Fibroblast of mammary gland (primary cell): ENCODE measurements at places on chromosomes 5 and 9.

DNA sequence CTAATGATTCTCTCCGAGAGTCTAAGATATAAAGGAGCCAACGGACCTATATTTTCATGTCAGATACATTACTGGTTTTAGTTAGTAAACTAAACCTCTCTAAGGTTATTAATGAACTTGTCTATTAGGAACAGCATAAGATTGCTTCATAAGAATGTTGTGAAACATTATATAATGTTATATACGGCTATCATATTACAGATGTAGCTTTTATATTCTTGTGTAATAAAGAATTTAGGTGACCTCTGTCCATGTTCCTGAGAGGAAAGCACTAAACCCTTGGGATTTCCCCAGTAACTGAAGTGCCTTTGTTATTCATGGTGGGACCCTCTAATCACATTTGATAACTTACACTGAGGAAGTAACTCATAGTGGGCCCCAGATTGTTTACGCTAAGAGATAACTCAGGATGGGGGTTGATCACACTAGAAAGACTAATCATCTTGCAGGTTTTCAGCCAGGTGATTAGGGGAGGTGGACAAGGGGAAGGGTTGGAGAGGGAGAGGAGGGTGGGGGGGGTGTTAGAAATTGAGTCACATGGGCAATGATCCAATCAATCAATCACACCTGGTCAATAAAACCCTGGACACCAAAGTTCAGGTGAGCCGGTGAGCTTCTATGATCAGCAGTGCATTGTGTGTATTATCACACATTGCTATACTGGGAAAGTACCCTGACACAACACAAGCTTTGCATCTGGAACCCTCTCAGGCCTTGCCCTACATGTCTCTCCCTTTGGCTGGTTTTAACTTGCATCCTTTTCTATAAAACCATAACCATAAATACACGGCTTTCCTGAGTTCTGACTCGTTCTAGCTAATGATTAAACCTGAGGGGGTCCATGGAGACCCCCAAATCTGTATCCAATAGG lies 25.8 kb downstream of the ECPAS start:
- peak; percentile 9 for DNase-seq

DNA sequence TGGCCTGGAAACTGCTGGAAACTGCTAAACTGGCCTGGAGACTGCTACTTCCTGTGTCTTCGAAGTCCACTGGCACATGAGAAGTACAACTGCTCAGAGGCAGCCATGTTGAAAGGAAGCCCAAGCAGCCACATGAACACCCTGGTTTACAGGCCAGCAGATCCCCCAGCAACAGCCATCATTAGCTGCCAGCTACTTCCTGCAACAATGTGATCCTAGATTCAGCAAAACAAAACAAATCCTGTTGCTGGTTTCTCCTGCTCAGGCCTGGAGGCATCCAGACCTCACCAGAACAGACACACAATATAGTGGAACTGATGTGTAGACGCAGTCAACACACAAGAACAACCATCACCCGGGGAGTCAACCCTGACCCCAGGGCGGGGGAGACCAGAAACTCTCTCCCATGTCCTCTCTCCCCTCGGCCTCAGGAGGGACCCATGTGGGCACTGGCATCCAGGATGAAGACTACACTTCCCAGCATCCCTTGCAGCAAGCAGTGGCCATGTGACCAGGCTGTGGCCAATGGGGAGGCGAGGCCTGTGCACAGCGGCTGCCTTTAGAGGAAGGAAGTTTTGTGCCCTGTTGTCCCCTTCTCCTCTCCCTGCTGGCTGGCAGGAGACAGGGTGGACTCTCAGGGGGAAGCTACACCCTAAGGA lies 9.2 kb upstream of the LCN15 start:
- no peak for DNase-seq

DNA sequence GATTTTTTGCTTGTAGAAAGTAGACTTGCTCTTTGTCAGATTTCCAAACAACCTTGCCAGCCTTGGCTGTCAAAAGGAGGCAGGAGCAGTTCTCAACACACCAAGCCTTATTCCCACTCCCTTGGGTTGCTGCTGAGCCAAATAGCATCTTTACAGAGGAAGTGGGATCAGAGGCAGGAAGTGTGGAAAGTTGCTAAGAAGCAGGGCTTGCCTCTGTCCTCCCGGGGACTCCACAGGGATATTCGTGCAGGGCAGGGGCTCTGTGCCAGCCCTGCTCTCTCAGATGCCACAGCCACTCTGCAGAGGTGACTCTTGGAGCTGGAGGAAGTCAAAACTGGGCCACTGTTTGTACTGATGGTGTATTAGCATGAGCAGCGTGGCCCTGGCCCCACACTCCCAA lies 24.3 kb downstream of the PTPDC1 start:
- DNase-seq = peak; percentile 44

- DNase-seq = no peak
These were observed 112.7 kb upstream of the SLC24A2 start for GRCh38 chr9:19901586-19901985.

DNA sequence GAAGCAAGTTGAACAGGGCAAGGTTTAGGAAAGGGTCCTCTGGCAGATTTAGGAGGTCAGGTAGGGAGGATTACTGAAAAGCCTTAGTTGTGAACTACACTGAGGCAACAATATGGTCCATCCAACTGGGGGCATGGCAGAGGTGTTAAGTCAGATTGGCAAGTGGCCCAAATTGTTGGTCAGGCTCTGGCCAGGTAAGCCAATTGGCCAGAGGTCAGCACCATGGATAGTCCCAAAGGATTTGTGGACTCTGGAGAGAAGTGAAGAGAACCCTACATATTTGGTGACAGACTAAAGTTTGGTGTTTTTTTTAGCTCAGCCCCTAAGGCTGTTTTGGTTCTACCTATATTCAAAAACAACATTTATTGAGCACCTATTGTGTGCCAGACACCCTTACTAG lies 39.1 kb upstream of the RASGRF2 start:
- no peak for DNase-seq

DNA sequence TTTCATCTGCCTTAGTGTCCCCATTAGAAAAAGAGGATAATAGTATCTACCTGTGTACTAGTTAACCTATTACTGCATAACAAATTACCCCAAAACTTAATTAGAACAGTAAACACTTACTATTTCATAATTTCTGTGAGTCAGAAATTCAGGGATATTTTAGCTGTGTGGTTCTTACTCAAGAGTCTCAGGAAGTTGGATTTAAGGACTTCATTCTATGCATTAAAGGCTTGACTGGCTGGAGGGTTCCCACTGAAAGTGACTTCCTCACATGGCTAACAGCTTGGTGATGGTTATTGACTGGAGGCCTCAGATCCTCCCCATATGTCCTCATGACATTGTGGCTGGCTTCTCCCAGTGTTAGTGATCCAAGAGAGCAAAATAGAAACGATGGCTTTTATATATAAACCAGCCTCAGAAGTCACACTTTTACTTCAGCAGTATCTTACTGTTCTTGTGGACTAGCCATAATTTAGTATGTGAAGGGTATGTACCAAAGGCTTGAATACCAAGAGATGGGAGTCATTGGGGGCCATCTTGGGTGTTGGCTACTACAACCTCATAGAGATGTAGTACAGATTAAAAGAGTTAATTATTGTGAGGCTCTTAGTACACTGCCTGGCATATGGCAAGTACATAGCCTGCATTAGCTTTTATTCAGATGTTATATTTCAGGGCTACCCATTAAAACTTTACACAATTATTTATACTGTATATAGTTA lies 9.9 kb downstream of the RAD23B start:
- peak; percentile 28 for DNase-seq

GRCh38 chr9:21551401-21551800 lies 69.3 kb upstream of the IFNE start:
- DNase-seq = no peak

DNA sequence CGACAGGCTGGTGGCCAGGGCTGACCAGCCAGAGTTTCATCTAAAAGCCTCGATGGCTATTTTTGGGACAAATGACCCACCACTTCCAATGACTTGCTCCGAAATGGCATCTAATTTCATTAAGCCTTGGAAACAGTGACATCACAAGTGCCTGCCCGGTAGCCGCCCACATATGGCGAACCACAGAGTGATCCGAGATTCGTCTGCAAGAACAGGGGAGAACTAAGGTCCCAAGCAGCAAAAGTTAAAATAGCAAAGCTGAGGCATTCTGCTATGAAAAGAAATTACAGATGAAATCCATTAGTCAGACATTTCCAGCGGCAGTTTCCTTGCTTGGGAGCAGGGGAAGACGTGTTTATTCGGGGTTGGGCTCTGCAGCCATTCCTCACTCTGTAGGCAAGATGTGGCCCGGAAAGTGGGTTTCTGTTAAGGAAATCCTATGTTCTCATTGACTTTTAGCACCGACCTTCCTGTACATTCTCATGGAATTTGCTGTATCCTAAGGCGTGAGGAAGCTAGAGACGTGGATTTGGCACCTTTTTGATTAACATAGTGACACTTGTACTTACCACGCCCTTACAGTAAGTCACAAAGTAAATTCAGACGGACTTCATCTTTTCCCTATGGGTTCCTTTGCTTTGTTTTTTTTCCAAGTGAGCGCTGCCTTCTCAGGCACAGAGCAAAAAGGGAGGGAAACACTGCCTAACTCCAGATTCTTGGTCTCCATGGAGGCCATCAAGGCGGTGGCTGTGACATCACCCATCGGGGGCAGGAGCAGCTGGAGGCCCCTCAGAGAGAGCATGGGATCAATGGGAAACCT lies 45.1 kb downstream of the ERGIC1 start:
- peak; percentile 79 for DNase-seq

DNA sequence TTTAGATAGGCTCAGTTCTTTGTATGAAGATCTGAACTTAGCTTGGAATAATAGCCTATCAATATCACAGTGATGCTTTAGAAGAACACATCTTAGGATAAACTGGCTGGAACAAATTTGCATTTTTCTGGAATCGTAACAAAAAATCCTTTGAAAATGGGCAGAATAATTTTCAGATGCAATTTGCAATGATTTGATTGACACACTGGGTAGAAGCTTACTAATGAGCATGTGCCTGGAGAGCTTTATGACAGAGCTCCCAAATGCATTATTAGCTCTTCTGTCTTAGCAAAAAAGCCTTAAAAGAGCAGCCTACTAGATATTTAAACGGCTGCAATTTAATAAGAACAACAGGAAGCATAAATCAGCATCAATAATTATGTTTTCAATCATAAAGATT lies 76.8 kb upstream of the TXNDC8 start:
- DNase-seq = no peak

GRCh38 chr5:156438076-156438475 lies 111.1 kb downstream of the SGCD start:
- no peak for DNase-seq

DNA sequence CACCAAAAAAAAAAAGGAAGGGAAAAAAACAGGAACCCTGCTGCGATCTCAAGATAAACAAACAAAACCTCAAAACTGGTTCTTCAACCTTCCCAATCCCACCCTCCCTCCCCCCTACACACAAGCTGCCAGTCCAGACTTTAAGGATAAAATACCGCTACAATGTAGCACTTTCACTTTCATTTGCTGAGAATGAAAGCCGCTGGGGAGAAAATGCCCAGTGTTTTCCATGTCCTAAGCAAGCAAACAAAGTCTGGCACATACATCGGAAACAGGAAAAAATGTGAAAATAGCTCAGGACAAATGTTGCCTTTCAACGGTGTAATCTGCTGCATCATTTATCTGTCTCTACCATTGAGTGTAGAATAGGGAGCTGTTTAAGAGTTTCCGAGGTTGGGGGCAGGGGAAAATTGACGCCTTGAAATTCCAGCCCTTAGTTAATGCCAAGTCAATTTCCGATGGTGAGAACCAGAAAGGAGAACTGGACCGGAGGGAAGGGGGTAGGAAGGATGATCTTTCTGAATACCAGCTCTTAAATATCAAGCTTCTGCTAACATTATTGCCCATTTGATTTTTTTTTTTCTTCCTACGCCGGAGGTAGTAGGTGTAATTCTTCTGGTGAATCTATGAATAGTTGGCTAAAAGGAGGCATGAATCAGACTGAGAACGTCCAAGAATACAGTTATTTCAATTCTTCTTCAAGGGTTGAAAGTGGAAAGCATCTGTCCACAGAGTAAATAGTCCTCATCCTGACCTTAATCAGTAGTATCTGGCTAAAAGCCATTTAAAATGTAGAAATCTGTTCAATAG lies 1.2 kb upstream of the ADAMTS6 start:
- peak; percentile 87 for DNase-seq

- no peak for DNase-seq
These were observed 356.8 kb downstream of the SPOCK1 start for GRCh38 chr5:137142346-137142745.

DNA sequence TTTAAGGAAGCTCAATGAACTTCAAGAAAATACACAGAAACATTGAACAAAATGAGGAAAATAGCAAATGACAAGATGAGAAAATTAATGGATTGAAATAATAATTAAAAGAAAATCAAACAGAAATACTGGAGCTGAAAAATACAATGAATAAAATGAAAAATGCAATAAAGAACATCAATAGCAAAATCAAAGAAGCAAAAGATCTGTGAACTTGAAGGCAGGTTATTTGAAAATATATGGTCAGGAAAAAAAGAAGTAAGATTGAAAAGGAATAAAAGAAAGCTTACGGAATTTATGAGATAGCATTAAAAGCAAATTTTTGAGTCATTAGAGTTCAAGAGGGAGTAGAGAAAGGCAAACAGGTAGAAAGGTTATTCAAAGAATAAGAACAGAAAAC lies 42.4 kb downstream of the CERT1 start:
- no peak for DNase-seq

- no peak for DNase-seq
These were observed 172.1 kb downstream of the FER start for GRCh38 chr5:108919591-108920326.

GRCh38 chr9:134922066-134922931 lies 4.6 kb upstream of the FCN1 start:
- DNase-seq = no peak

- DNase-seq = peak; percentile 28
These were observed 866 bp upstream of the SEMA6A start for GRCh38 chr5:116575326-116576052.

- no peak for DNase-seq
These were observed 37.3 kb downstream of the DMGDH start for GRCh38 chr5:79032031-79032695.

- DNase-seq = no peak
These were observed 70.4 kb downstream of the ARHGEF37 start for GRCh38 chr5:149651686-149652085.

DNA sequence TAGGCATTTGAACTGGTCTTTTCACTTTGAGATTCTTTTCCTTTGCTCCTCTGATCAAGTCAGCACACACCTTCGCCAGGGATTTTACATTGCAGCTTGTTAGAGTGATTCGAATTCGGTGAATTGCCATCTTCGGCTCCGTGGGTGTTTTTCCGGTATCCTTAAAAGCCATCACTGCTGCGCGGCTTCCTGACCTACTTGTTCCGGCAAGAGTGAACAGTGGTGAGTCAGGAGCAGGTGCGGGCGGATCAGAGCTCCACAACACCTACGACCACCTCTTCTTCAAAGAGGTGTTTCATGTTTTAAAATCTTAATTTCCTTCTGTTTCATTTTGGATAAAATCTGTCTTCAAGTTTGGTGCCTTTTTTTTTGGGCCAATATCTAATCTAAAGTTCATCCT lies 134.6 kb downstream of the TMC1 start:
- no peak for DNase-seq

DNA sequence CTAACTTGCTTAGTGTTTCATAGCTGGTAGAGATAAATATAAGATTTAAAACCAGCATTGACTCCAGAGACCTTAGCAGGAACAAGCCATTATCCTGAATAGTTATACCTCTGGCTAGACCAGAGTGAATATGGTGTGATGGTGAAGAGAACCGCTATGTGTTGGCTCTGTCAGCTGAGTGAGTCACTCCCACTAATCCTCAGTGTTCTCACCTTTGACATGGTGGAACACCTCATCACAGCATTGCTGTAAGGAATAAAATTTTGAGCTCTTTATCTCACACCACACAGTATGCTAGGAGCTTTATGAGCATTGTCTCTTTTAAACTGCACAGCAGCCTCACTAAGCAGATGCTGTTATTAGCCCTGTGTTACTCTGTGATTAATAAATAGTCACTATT lies 90.7 kb upstream of the DHFR start:
- DNase-seq = peak; percentile 70

GRCh38 chr5:45029553-45029952 lies 220.8 kb downstream of the MRPS30 start:
- no peak for DNase-seq
